NCI-H1048 (cell line): ENCODE measurements at places on chromosomes 6 and 20.

- DNase-seq = no peak
Measured at GRCh38 chr6:138685257-138685656, 88.3 kb upstream of the CCDC28A start.

DNA sequence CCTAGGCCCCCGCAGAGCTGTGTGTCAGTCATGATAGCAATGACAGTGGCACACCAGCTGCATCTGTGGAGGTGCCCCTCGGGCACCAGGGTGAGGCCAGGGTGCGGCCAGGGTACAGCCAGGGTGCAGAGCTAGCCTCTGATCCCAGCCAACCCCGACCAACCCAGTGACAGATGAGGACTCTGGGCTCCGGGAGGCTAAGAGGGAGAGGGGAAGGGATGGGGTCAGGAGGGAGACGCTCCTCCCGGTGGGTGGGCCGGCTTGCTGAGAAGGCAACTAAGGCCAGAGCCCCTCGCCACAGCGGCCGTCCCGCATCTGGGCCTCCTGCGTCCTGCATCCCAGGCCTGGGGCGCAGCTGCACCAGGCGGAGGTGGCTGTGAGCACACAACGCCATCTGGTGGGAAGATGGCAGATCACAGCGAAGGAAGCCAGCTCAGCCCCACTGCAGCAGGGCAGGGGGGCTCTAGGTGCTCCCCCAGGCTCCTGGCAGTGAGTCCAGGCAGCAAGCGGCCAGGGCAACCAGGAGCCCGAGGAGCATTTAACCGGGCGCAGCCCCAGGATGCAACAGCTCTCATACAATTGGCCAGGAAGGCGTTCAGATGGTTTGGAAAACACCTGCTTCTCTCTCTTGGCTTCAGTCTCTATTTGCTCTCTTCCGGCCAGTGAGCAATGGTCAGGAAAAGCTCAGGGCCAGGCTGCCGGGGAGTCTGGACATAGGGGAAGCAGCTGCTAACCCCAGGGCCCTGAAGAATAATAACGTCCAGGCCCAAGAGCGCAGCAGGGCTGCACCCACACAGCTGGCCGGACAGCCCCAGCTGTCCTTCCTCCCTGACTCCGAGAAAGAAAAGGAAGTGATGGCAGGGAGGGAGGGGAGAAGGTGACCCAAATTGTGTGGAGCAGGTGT is 169.4 kb downstream of the TAF4 start:
- DNase-seq = no peak

DNA sequence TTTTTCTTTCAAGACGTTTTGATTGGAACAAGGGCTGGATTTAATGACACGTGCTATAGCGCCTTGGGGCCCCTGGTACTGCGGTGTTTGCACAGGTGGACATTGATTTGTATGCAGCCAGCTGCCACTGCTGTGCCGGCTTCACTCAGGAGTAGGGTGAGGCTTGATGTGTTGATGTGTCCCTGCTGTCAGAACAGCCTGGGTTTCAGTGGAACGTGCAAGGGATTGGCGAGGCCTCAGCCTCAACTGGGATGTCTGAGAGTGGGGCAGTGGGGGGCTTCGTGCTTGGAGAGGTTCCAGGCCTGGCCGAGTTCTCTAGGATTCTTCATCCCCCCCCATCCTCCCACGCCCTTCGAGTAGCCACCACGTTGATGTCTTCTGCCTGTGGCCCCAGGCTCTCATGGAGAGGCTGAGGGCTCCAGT is 23.0 kb downstream of the PYGB start:
- no peak for DNase-seq

DNA sequence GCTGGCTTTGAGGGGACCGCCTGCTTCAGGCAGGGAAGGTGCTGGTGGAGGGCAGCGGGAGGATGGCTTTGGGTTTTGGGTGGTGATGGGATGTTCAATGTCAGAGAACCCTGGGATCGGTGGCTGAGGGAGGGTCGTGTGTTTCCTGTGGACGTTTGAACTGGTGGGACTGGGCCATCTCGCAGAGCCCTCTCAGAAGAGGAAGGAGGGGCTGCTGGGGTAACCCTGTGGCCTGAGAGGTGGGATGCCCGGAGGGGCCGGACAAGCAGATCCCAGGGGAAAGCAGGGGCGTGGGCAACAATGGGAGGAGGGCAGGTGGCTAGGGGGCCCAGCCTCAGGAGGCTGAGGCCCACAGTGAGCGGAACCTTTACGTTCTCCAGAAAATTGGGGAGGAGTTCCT is 34.9 kb downstream of the PYGB start:
- no peak for DNase-seq

GRCh38 chr20:62156592-62157386 is 13.2 kb downstream of the SS18L1 start:
- no peak for DNase-seq

DNA sequence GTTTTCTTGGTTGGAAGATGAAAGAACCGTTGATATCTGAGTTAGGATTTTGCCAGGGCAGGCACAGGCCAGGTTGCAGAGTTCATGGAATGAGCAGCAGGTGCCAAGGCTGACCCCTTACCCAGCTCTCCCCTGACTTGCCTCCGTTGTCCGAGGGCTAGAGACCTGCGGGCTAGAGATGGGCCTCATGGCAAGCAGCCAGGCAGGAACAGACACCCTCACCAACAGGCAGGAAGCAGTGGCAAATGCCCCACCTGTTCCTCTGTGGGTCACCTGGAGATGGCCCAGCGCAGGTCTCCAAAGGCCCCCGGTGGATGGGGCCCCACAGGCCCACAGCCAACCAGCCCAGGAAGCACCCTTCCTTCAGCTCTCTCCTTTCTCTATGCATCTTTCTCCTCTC is 186.7 kb upstream of the PMEPA1 start:
- DNase-seq = no peak

- no peak for DNase-seq
Measured at GRCh38 chr6:9205645-9206044, 770.3 kb upstream of the SLC35B3 start.

GRCh38 chr6:34381081-34381480 is 11.4 kb downstream of the NUDT3 start:
- DNase-seq = no peak

- no peak for DNase-seq
Measured at GRCh38 chr6:148997865-148998264, 251.0 kb downstream of the UST start.

DNA sequence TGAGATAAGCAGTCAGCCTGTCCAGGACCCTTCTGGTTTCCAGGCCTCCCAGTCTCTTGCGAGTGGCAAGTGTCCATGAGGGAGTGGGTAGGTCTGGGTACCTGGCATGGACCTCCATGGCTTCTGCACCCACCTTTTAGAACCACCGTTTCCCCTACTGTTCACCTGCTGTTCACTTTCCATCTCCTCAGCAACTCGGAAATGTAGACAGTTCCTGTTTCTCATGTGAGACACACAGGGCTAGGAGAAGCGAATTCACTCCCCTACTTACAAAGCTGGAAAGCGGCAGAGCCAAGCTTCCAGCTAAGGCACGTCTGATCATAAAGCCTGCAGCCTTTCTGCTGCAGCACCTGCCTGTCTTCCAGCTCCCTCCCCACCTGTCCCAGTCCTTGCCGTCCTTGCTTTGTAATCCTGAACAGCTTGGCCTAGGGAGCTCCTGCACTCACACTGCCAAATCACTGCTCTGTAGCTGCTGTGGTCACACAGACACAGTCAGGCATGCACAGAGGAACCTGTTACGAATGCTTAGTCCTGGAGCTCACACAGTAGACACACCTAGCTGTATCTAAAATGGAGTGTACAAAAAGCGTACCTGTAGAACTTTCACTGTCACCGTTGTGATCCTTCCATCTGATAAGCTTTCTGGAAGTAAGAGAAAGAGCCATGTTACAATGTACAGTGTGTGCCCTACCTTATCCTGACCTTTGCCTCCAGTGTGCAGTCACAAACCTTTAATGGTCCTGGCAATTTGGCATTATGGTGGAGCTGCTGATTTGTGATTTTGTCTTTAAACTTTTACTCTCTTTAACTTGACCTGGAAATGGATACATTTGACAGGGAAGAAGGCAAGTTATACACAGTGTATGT is 294.1 kb downstream of the NRN1 start:
- no peak for DNase-seq

- no peak for DNase-seq
Measured at GRCh38 chr20:35327074-35327976, 35.1 kb upstream of the FAM83C start.

- no peak for DNase-seq
Measured at GRCh38 chr6:44933108-44933507, 395.0 kb upstream of the RUNX2 start.

DNA sequence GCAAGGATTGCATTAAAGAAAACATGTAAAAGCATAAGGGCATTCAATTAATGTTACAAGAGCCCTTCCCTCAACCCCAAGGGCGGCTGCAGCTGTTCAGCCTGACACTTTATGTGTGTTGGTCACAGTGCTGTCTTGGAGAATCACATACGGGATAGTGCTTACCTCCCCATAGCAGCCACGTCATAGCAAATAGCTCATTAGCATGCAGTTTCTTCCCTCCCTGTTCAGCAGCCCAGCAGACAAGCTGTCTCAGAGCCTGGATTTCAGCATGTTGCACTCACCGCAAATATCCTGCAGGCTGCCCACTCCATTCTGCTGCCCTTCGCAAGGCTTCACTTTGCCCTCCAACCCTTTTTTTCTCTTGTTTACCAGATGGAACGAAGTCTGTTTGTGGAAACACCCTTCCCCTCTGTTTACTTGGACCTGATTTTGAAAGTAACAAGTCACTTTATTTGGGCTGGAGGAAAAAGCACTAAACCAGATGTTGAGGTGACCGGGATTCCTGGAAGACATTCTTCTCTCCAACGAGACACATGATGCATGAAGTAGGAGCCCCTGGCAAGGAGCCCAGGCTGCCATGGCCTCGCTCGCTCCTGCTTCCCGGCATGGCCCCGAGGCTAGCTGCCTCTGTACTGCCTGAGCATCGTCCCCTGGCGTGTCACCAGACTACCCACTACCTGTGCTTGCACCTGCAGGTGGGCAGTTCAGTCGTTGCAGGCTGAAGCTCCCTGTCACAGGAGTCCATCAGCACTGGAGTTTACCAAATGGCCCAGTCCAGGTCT is 151.6 kb upstream of the GMDS start:
- no peak for DNase-seq

DNA sequence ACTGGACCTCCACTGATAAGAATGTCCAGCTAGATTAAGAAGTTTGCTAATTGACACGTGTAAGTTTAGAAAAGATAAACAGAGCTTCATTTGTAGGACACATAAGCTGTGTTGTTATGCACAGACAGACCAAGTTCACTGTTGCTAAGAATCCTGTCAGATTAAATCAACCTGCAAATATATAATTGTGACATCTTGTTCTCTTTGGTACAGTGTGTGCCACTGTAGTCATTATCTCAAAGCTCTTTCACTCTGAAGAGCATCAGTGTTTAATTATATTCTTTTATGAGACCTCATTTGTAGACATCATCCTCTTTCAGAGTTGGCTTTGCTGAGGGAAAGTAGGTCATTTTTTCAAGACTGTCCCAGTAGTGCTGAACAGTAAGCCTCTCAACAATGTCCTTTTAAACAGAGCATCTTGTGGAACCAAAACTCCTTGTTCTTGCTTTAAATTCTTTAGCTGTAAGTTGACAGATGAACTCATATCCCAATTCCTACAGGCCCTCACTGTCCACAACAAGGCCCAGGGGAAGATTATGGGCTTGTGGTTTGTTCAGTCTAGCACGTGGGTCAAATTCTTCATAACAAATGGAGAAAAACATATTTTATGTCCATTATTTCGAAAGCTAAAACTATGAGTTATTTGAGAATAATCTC is 252.4 kb downstream of the HDGFL1 start:
- DNase-seq = no peak

DNA sequence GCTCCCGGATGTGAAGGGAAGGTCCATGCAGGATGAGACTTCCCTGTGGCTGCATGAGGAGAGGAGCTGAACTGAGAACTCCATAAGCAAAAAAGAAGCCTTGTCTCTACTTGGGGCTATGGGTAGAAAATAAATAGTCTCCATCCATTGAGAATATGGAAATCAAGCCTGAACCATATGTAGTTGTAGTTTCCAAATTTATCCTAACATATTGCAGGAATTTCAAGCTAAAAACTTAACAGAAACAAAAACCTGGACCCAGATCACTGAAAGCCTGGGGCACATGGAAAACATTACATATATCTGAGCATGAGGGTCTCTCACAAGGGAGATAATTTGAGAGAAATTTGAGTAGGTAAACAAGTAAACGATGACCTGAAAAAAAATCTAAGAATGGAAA is 94.9 kb upstream of the C6orf118 start:
- DNase-seq = no peak

GRCh38 chr20:38113401-38114325 is 51.4 kb downstream of the TGM2 start:
- DNase-seq = no peak

- DNase-seq = no peak
Measured at GRCh38 chr20:49899541-49900383, 15.6 kb downstream of the SPATA2 start.

GRCh38 chr20:36491901-36492617 is 49.3 kb upstream of the MYL9 start:
- DNase-seq = no peak

DNA sequence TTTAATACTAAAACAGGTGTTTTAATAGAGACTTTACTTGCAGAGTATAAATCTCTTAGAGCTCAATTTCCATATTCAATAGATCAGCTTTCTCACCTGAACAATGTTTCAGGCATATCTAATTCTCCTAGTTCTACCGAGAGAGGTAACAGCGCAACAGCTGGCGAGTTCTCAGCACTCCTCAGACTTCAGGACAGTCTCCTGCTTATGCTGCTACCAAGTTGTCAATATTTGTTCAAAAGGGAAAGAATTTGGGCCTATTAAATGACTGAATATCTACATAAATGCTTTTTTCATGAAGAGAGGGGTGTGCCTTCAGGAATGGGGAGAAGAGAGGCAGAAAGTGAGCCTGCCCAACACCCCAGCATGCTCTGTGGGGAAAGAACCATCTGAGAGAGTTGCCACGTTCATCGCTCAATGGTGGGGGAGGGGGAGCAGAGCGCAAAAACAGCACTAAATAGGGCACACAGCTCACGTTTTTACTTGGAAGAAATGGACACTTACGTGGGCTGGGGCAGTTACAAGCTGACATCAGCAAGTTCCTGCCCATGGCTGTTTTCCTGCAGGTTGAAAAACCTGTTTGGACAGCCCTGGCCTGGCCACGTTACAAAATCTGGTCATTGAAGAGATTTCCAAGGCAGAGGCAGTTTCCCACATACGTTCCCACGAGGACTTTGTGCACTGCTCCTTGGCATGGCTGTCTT is 38.0 kb downstream of the EZR start:
- DNase-seq = no peak

GRCh38 chr20:24762371-24762770 is 186.7 kb upstream of the CST7 start:
- no peak for DNase-seq

DNA sequence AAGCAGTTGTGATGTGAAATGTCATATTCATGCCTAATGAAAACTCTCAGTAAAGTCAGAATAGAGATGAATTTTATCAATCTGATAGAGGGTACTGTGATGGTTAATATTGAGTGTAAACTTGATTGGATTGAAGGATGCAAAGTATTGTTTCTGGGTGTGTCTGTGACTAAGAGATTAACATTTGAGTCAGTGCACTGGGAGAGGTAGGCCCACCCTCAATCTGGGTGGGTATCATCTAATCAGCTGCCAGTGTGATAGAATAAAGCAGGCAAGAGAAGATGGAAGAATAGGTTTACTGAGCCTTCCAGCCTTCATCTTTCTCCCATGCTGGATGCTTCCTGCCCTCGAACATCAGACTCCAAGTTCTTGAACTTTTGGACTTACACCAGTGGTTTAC is 124.3 kb downstream of the CENPW start:
- DNase-seq = no peak

GRCh38 chr6:116027801-116028200 is 32.9 kb downstream of the FRK start:
- no peak for DNase-seq

- no peak for DNase-seq
Measured at GRCh38 chr6:42482174-42482573, 30.4 kb upstream of the TRERF1 start.
